ENCODE measurements at places on chromosomes 13 and 19.

- no peak for DNase-seq
Measured at GRCh38 chr19:35287713-35288112, 4.2 kb upstream of the MAG start.

DNA sequence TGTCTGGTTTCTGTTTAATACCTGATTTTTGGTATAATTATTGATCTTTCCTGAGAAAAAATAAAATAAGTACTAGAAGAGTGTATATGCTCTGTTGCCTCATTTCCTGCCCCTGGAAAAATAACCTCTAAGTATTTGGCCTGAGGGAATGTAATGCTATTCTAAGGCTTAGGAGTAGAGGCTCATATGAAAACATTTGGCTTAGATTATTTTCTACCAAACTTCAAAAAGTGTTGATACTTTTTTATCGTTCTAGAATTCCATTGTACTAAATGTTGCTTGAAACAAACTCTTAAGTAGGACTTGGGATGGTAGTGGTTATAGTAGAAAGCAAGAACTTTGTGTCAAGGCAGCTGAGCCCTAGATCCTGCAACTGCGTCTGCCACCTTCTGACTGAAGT lies 57.8 kb downstream of the COG3 start:
- no peak for DNase-seq

GRCh38 chr19:18832306-18833140 lies 764 bp downstream of the UPF1 start:
- DNase-seq: no peak

- no peak for DNase-seq
Measured at GRCh38 chr19:50242581-50242980, 39.2 kb downstream of the MYH14 start.

DNA sequence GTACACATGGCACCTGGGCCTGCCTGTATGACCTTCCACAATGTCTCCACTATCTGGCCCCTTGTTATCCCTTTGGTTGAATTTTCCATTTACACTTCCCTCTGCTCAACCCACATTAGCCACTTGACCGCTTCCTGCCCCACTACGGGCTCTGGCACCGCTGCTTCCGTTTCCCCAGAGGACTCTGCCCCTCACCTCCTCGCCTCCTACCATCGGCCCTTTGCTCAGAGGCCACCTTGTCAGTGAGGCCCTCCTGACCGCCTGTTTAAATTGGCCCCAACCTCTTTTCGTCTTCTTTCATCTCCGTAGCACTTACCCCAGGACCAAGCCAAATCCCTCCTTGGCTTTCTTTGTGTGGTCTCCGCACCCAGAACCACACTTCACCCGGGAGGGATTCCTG lies 47.4 kb downstream of the SOX1 start:
- no peak for DNase-seq

DNA sequence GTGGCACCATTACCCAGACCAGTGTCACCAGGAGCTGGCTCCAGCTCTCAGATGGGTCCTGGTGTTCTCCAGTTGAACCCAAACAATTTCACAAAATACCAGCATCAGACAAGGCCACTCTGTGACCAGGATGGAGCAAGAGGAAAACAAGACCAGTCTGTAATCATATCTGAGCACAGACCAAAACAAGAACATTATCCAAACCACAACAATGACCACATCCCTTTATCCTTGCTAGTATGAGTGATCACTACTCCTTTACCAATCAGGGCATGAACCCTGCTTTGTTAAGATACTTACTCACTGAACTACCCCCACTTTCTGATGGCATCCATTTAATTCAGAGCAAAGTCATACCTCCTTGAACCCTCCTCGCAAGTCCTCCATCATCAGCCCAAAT lies 145.9 kb downstream of the NUFIP1 start:
- DNase-seq: no peak

GRCh38 chr19:33828266-33829075 lies 31.8 kb downstream of the KCTD15 start:
- DNase-seq: no peak

- no peak for DNase-seq
Measured at GRCh38 chr19:869245-870177, 10.0 kb downstream of the CFD start.

GRCh38 chr13:94435604-94436226 lies 43.8 kb downstream of the DCT start:
- DNase-seq: peak; percentile 56
